ENCODE measurements at places on chromosomes 1 and 21.

- DNase-seq: peak; percentile 76
- H3K27me3 ChIP-seq: peaks cover 19% of the 10 kb centered on the region
- H3K4me1 ChIP-seq: no peaks in the 10 kb centered on the region
- no peak overlapping the region for H3K27ac ChIP-seq
- H3K36me3 ChIP-seq: no peaks in the 10 kb centered on the region
These were observed 23.1 kb upstream of the ERI3 start for GRCh38 chr1:44377925-44378784.

DNA sequence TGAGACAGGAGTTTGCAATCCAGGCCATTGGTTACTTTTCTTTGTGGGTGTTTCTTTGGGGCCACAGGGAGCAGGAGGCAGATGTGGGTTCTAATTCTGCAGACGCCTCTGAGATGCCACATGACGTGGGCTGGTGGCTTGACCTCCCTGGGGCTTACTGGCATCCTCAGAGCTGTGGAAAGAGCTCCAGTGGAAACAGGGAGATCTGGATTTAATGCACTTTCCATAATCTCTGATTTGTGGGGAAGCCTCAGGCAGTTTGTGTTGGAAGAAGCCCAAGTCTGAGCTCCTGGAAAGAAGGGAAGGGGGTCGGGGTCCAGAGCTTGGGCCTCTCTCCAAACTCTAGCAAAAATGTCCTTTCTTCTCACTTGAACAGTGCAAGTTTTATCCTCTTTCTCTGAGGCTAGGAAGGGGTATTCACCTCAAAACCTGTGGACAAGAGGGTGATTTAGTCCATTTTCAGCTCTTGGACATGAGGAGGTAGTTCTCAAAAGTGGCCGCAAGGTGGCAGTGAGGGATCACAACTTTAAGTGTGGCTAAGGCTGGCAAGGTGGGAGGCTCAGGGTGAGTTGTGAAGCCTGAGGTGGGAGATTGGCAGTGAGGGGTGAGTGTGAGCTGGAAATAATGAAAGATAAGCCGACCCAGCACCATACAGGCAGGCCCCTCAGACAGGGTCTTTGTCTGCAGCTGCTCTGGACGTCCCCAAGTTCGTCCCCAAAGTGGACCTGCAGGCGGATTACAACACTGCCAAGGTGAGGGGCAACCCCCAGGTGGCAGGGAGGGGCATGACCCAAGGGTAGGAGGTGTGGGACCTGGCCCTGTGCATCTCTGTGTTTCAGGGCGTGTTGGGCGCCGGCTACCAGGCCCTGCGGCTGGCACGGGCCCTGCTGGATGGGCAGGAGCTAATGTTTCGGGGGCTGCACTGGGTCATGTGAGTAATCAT lies 9.2 kb downstream of the IKBKE start:
- peaks cover 9% of the 10 kb centered on the region for H3K4me1 ChIP-seq
- peaks cover 9% of the 10 kb centered on the region for H3K36me3 ChIP-seq
- DNase-seq: peak; percentile 80
- H3K27ac ChIP-seq: no peak overlapping the region
- H3K4me3 ChIP-seq: no peak overlapping the region
- no peaks in the 10 kb centered on the region for H3K27me3 ChIP-seq

DNA sequence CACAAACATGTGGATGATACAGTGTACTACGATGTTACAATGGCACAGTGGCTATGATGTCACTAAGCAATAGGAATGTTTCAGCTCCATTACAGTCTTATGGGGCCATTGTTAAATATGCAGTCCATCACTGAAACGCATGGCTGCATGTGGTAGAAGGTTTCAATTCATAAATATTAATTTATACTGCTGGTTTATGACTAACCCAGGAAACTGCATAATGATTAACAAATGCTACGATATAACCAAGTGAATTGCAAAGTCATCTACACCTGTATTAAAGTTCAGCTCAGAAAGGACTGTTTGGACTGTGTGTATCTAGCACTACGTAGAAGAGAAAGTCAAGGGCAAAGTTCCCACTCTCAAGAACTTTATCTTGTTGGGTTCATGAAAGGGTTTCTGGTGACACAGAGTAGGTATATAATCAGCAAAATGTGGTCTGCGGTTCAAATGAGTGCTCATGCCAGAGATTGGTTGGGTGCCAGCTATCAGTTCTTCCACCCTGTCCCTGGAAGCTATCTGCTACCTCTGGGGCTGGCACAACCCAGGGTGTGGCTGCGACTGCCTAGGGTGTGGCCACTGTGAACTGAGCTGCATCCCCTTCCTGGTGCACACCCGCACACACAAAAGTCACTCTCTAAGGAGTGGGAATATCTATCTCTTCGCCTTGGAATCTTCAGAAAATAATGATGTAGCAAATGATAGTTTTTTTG lies 14.8 kb downstream of the MGST3 start:
- no peak for DNase-seq
- H3K27me3 ChIP-seq: no peaks in the 10 kb centered on the region
- peaks cover 20% of the 10 kb centered on the region for H3K4me1 ChIP-seq
- peaks cover 8% of the 10 kb centered on the region for H3K36me3 ChIP-seq
- H3K4me3 ChIP-seq: no peak overlapping the region

DNA sequence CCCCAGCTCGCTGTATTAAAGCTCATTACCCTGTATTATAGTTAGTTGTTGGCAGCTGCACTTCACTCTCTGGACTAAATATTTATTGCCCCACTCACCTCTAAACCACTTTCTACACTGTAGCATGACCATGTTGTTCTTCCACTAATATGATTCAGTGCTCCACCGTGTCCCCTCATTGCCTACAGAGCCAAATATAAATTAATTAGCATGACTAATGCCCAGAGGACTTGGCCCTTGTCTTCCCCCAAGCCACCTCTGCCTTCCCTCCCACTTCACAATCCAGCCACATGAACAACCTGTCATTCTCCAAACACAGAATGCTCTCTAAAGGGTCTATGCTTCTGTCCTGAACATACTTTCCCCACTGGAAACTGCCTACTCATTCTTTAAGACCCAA lies 276.5 kb downstream of the PLPP3 start:
- peaks cover 16% of the 10 kb centered on the region for H3K4me1 ChIP-seq
- DNase-seq: peak; percentile 34
- no peak overlapping the region for H3K27ac ChIP-seq
- H3K4me3 ChIP-seq: no peak overlapping the region
- H3K36me3 ChIP-seq: no peaks in the 10 kb centered on the region
- no peaks in the 10 kb centered on the region for H3K27me3 ChIP-seq

All from GM23248 (cell line).